Cardiac muscle cell (in vitro differentiated cells and primary cell): ENCODE measurements at places on chromosomes 7 and 10.

- H3K4me1 ChIP-seq: no peaks in the 10 kb centered on the region
- no peak overlapping the region for H3K27ac ChIP-seq
- no peaks in the 10 kb centered on the region for H3K36me3 ChIP-seq
- peak; percentile 38 for DNase-seq
These were observed 110.5 kb downstream of the EBF3 start for GRCh38 chr10:129853562-129853903.

- no peak for DNase-seq
- H3K4me1 ChIP-seq: peaks cover 31% of the 10 kb centered on the region
- no peaks in the 10 kb centered on the region for H3K36me3 ChIP-seq
- H3K4me3 ChIP-seq: no peak overlapping the region
- no peaks in the 10 kb centered on the region for H3K27me3 ChIP-seq
These were observed 24.3 kb downstream of the ZCCHC24 start for GRCh38 chr10:79420974-79421688.

DNA sequence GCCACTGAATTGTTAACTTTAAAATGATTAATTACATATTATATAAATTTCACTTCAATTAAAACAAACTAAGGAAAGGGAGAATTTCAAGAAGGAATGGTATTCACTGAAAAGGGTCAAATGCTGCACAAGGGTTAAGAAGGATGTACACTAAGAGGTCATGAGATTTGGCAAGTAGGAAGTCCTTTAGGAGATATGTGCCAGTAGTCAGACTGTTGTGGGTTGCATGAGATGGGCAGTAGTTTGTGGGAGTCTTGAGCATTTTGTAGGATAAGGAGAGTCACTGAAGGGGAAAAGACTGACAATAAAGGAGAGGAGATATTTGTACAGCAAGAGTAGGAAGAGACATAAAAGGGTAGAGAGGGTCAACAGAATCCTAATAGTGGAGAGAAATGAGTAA lies 12.4 kb upstream of the PTPN12 start:
- H3K36me3 ChIP-seq: no peaks in the 10 kb centered on the region
- H3K4me3 ChIP-seq: no peak overlapping the region

DNA sequence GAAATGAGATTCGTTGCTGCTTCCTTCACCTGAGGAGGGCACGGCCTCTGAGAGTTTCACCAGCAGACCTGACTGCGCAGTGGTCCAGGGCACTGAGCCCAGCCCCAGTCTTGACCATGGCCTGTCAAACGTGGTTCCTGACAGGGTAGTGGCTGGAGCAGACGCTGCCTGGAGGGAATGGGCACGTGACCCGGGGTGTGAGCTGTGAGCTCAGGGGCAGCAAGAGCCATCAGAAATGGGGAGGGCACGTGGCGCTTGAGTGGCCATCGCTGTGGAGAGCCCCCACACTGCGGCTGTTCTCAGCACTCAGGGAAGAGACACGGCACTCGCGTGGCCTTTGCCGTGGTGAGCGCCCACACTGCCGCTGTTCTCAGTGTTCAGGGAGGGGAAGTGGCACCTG lies 12.0 kb downstream of the FAM20C start:
- no peaks in the 10 kb centered on the region for H3K4me1 ChIP-seq
- H3K27me3 ChIP-seq: no peaks in the 10 kb centered on the region
- no peak for DNase-seq
- H3K36me3 ChIP-seq: no peaks in the 10 kb centered on the region
- H3K27ac ChIP-seq: no peak overlapping the region

GRCh38 chr10:71667387-71667752 lies 52.2 kb downstream of the C10orf105 start:
- peaks cover 10% of the 10 kb centered on the region for H3K4me1 ChIP-seq
- no peak overlapping the region for H3K27ac ChIP-seq
- H3K36me3 ChIP-seq: no peaks in the 10 kb centered on the region
- DNase-seq: no peak
- H3K27me3 ChIP-seq: no peaks in the 10 kb centered on the region

DNA sequence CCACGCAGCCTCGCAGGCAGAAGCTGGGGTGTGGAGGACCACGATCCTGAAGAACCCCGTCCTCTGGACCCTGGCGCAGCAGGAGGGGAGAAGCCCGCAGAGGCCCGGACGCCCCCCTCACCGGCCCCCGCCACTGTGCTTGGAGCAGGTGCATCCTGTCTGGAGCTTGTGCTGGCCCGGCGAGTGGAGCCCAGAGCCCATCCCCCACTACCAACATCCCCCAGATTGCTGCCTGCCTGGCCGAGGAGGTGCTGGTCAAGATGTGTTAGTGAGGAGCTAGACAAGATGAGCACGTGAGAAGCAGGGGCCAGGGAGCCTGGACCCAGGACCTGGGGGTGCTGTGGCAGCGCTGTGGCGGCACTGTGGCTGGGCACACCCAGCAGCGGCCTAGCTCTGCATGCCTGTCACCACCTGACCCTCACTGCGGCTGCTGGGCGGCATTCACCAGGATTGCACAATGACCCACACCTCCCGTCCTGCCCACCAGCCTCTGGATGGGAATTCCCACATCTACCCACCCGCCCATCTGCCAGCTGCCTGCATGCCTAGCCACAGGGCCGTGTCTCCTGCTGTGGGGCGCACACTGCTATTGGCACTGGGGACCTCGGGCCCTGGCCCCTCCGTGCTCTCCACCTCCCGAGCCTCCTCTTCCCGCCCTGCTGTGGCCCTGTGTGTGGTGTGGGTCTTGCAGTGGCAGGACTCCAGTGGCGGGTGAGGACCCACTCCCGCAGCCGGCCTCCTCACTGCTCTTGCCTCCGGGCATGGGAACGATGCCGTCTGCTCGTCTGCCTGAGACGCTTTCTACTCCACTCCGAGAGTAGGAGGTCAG lies 11.8 kb downstream of the GPR146 start:
- no peak for DNase-seq
- H3K27ac ChIP-seq: no peak overlapping the region
- no peaks in the 10 kb centered on the region for H3K27me3 ChIP-seq
- H3K4me3 ChIP-seq: no peak overlapping the region
- no peaks in the 10 kb centered on the region for H3K36me3 ChIP-seq
- peaks cover 11% of the 10 kb centered on the region for H3K4me1 ChIP-seq

DNA sequence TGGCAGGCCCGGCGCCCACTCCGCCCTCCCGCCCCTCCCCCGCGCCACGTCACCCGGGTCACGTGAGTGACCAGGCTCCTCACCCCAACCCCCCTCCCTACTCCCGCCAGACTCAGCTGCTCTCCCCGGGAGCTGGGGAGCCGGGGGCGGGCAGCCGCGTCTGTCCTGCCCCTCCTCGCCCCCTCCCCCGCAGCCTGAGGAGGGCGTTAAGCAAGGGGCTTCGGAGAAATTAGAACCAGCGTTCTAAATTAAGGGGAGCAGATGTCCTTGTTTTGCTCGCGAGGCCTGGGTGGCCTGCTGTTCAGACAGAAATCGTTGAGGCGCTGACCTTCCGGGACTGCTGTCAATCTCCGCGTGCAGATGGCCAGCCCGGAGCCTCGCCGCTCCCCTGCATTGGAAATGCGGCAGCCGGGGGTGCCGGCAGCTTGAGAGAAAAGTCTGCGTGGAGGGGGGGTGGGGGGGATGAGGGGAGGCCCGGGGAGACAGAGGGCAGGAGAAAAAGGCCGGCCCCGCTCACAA lies 102.2 kb upstream of the ZNF438 start:
- peak; percentile 81 for DNase-seq
- peaks cover 9% of the 10 kb centered on the region for H3K4me1 ChIP-seq
- H3K27ac ChIP-seq: peak overlapping the region; percentile 70
- H3K4me3 ChIP-seq: peak overlapping the region; percentile 22

- peaks cover 9% of the 10 kb centered on the region for H3K36me3 ChIP-seq
- no peak overlapping the region for H3K4me3 ChIP-seq
- H3K27ac ChIP-seq: no peak overlapping the region
- no peaks in the 10 kb centered on the region for H3K27me3 ChIP-seq
- no peaks in the 10 kb centered on the region for H3K4me1 ChIP-seq
- DNase-seq: no peak
These were observed 63.4 kb upstream of the LRRC4 start for GRCh38 chr7:128094686-128095085.

- H3K36me3 ChIP-seq: no peaks in the 10 kb centered on the region
- no peaks in the 10 kb centered on the region for H3K27me3 ChIP-seq
- no peaks in the 10 kb centered on the region for H3K4me1 ChIP-seq
- no peak overlapping the region for H3K27ac ChIP-seq
- no peak overlapping the region for H3K4me3 ChIP-seq
These were observed 129.3 kb downstream of the NRCAM start for GRCh38 chr7:108326938-108327337.

- DNase-seq: no peak
- no peak overlapping the region for H3K27ac ChIP-seq
- H3K36me3 ChIP-seq: no peaks in the 10 kb centered on the region
- H3K4me3 ChIP-seq: no peak overlapping the region
- H3K4me1 ChIP-seq: no peaks in the 10 kb centered on the region
- H3K27me3 ChIP-seq: no peaks in the 10 kb centered on the region
These were observed 312.8 kb upstream of the SORCS1 start for GRCh38 chr10:107477266-107477665.

DNA sequence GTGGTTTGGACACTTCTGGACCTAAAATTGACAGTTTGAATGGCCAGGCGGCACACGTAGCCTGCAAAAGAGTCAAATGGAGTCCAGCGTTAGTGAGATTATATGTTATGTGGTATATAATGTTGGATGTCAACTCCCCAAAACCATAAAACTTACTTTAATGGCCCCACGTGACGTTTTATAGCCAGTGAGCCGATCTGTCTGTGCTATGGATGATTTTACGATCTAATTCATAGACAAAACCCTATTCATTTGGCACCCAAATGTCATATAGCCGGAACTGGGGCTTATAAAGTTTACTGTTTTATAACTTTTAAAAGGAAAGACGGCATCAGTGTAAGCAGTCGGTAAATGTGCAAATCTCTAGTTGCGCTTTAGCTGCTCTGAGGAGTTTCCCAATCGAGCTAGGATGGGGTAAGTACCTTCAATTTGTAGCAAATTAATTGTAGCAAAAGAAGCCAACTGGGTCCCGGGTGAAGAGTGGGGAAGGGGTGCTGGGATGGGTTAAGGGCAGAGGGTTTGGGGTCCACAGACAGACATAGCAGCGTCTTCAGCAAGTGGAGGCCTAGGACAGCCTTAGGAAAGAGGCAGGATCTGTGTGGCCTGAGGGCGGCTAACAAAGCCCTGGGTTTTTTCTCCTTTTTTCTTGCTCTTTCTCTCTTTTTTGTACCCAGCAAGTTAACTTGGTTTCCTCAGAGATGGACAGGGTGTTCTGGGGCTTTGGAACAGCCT lies 3.2 kb downstream of the HOXA5 start:
- DNase-seq: no peak
- no peak overlapping the region for H3K4me3 ChIP-seq
- H3K27me3 ChIP-seq: peaks cover 100% of the 10 kb centered on the region

- H3K4me3 ChIP-seq: no peak overlapping the region
- no peak for DNase-seq
- no peaks in the 10 kb centered on the region for H3K4me1 ChIP-seq
- no peaks in the 10 kb centered on the region for H3K36me3 ChIP-seq
- H3K27me3 ChIP-seq: no peaks in the 10 kb centered on the region
- no peak overlapping the region for H3K27ac ChIP-seq
These were observed 171.7 kb downstream of the KIF20B start for GRCh38 chr10:89873055-89873454.

GRCh38 chr7:67878808-67879207 lies 882.2 kb downstream of the TYW1 start:
- peaks cover 3% of the 10 kb centered on the region for H3K27me3 ChIP-seq
- no peaks in the 10 kb centered on the region for H3K36me3 ChIP-seq
- DNase-seq: no peak
- H3K27ac ChIP-seq: no peak overlapping the region
- no peaks in the 10 kb centered on the region for H3K4me1 ChIP-seq

DNA sequence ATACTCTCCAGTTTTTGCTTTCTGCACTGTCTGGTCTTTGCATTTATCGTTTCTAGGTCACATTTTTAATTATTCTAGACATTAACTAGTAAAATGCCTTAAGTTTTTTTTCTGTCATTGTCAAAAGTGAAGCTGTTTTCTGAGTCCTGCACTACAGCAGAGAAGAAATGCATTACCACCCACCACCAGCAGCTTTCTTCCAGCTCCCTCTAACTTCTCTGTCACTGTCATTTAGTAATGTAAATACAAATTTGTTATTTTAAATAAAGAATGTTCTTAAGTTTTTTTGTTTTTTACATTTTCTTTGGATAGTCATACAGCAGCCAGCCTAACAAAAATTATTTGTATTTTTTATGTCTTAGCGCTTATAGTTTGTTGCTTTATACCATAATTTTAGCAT lies 18.8 kb downstream of the PTPRZ1 start:
- no peaks in the 10 kb centered on the region for H3K27me3 ChIP-seq
- H3K4me3 ChIP-seq: no peak overlapping the region
- H3K36me3 ChIP-seq: no peaks in the 10 kb centered on the region
- H3K27ac ChIP-seq: no peak overlapping the region

- H3K4me1 ChIP-seq: no peaks in the 10 kb centered on the region
- DNase-seq: no peak
- H3K27ac ChIP-seq: no peak overlapping the region
These were observed 57.6 kb upstream of the SLC35B4 start for GRCh38 chr7:134374291-134374690.

- DNase-seq: no peak
- H3K4me1 ChIP-seq: no peaks in the 10 kb centered on the region
- no peak overlapping the region for H3K4me3 ChIP-seq
- no peaks in the 10 kb centered on the region for H3K27me3 ChIP-seq
- no peak overlapping the region for H3K27ac ChIP-seq
These were observed 188.4 kb downstream of the PPP1R3A start for GRCh38 chr7:113730309-113730955.

DNA sequence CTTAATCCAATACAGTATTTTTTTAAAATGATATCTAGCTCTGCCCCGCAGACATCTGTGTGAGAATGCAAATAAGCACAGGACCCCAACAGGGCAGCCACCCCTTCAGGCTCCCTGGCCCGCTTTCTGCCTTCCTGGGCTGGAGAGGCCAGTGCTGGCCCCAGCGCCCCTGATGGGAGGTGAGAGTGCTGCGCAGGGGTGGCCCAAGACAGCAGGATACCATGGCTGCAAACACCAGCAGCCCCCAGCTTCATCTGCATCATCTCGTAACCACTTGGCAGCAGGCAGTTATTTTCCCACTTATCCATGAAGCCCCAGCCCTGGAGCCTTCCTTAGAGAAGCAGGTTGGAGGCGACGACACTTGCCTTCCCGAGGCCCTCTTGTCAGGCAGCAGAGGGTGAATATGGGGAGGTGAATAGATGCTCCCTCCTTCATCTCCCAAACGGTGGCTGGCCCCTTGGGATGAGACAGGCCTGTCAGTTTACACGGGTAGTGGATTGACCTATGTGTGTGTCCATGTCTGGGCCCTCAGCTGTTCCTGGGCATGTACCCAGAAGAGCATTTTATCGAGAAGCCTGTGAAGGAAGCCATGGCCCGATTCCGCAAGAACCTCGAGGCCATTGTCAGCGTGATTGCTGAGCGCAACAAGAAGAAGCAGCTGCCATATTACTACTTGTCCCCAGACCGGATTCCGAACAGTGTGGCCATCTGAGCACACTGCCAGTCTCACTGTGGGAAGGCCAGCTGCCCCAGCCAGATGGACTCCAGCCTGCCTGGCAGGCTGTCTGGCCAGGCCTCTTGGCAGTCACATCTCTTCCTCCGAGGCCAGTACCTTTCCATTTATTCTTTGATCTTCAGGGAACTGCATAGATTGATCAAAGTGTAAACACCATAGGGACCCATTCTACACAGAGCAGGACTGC lies 71.2 kb downstream of the ALOX5 start:
- no peak overlapping the region for H3K4me3 ChIP-seq
- DNase-seq: no peak
- no peaks in the 10 kb centered on the region for H3K27me3 ChIP-seq
- no peaks in the 10 kb centered on the region for H3K36me3 ChIP-seq
- H3K4me1 ChIP-seq: no peaks in the 10 kb centered on the region
- H3K27ac ChIP-seq: no peak overlapping the region

GRCh38 chr10:27736396-27736795 lies 9.2 kb downstream of the MKX start:
- H3K27ac ChIP-seq: no peak overlapping the region
- H3K27me3 ChIP-seq: peaks cover 62% of the 10 kb centered on the region
- no peaks in the 10 kb centered on the region for H3K36me3 ChIP-seq

GRCh38 chr10:2659660-2660209 lies 407.6 kb upstream of the PFKP start:
- H3K4me1 ChIP-seq: no peaks in the 10 kb centered on the region
- H3K4me3 ChIP-seq: no peak overlapping the region
- DNase-seq: no peak
